ENCODE measurements at places on chromosomes 5 and 9.
A peak's percentile ranks its signal among the peaks of the same experiment; 100 is the strongest.

GRCh38 chr5:138625134-138625533 lies 49.9 kb upstream of the HSPA9 start:
- DNase-seq = no peak

- DNase-seq = no peak
Measured at GRCh38 chr9:93043122-93043521, 15.4 kb upstream of the SUSD3 start.

GRCh38 chr5:84149094-84149493 lies 235.6 kb downstream of the EDIL3 start:
- no peak for DNase-seq

GRCh38 chr9:124899845-124900244 lies 37.9 kb downstream of the ARPC5L start:
- DNase-seq = no peak

GRCh38 chr9:128727640-128728248 lies 3.8 kb upstream of the ZDHHC12 start:
- DNase-seq = no peak

- DNase-seq = no peak
Measured at GRCh38 chr5:57002959-57003485, 51.1 kb upstream of the MIER3 start.

- DNase-seq = no peak
Measured at GRCh38 chr9:37364751-37365360, 57.6 kb upstream of the GRHPR start.

DNA sequence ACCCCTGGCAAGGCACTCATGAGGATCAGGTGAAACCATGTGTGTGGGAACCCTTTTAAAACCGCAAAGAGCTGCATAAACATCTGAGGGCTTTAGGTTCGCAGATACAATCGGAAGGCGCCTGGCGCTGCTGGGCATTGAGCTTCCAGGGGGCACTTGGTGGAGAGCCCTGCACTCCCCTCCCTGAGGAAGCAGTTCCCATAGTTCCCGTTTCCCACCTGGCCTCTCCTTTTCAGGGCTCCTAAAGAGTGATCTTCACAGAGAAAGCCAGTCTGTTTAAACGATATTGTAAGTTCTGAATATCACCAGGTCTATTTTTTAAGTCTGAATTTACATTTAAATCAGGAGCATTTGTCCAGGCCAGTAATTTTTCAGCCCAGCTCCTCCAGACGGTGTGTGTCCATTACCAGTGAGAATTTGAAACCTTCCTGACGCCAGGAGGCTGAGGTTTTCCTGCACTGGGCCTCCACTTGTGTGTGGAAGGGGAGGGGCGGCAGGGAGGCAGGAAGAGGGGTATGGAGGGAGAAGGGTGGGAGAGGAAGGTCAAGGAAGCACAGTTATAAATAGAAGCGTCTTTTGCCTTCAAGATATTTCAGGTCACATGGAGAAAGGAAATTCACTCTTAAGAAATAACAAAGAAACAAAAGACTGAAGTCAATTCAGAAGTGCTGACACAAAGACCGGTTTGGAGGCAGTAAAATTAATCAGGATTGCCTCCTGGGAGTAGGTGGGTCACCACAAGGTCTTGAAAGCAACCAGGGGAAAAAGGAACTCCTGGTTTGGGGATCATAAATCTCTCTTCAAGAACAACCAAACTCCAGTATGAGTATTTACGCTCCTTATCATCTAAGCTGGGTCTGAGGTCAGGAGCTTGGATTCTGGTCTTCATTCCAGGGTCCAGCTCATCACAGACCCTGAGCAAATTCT lies 14.3 kb upstream of the MGAT1 start:
- no peak for DNase-seq

DNA sequence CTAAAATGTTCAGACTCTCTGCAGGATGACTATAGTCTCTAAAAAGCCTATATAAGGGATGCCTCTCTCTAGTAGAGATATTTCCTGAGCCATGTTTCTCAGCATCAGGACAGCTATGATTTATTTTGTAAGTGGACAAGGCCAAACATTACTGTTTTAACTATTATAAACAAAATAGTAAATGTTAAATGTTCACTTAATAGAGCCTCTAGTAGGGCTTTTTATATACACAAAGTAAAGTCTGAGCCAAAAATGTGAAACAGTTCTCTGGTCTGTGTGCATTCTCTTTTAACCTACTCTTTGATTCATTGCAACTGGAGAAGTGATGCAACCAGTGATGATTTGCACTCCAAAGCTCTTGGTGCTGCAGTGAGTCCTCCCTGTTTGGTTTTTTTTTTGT lies 220.5 kb downstream of the GDNF start:
- DNase-seq = no peak

- DNase-seq = no peak
Measured at GRCh38 chr9:20623021-20623747, 885 bp upstream of the MLLT3 start.

DNA sequence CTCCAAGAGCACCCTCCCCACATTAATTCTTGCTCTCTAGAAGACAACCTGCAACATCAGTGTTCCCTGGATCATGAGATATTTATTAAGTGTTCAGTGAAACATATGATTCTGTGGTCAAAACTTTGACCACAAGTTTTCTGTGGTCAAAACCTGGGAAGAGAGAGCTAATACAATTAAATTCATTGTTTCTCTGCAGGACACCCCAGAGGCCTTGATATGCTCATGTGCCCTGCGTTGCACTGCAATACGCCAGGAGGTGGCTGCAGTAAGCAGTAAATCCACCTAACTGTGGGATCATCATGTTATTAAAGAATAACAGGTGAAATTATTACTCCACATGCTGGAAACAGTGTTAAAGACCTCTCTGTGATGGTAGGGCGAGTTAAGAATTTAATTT lies 109.3 kb upstream of the SPDL1 start:
- no peak for DNase-seq

GRCh38 chr5:34484216-34484920 lies 171.8 kb upstream of the RAI14 start:
- DNase-seq = no peak

DNA sequence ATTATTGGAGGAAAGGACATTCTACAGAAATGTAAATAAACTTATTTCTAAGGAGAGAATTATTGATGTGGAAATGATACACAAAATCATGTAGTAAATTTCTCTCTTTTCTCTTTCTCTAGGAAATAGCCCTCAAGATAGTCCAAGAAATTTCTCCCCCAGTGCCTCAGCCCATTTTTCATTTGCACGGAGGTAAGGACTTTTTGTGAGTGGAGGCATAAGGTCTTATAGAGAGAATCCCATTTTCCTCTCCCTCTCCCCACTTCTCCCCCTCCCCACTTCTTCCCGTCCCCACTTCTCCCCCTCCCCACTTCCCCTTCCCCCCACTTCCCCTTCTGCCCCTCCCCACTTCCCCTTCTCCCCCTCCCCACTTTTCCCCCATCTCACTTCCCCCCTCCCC lies 106.6 kb downstream of the CD180 start:
- DNase-seq = no peak

DNA sequence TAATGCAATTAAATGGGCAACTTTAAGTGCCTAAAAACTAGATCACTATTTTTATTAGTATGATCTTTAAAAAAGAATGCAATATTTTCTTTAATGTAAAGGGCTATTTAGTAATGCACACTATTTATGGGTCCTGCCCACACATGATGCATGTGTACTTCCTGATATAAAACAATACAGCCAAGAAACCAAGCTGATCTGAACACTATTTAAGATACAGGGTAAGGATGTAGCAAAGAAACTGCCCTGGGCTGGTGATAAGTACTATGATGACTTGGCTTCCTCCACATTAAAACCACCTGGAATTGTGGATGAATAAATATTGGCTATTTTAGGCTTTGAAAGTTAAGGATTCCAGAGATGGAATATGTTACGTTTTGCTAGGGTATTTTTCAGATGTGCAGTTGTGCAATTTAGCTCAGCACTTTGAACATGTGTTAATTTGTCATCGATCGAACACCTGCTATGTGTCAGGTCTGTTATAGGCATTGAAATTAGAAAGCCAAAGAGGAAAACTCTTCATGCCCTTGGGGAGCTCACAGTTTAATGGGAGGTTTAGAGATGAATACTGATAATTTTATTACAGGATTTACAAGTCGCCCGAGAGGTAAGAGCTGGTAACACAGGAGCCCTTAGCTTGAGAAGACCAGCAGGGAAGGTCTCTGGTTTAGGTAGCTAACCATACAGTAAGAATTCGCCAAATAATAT lies 276.7 kb downstream of the PLK2 start:
- DNase-seq = no peak

GRCh38 chr9:95124582-95125367 lies 192.7 kb downstream of the FANCC start:
- no peak for DNase-seq

- DNase-seq = peak; percentile 4
Measured at GRCh38 chr5:122999947-123000563, 36.5 kb downstream of the PPIC start.

GRCh38 chr9:20490246-20490834 lies 132.0 kb downstream of the MLLT3 start:
- DNase-seq = no peak

GRCh38 chr9:78830301-78830700 lies 533.4 kb downstream of the PSAT1 start:
- no peak for DNase-seq

DNA sequence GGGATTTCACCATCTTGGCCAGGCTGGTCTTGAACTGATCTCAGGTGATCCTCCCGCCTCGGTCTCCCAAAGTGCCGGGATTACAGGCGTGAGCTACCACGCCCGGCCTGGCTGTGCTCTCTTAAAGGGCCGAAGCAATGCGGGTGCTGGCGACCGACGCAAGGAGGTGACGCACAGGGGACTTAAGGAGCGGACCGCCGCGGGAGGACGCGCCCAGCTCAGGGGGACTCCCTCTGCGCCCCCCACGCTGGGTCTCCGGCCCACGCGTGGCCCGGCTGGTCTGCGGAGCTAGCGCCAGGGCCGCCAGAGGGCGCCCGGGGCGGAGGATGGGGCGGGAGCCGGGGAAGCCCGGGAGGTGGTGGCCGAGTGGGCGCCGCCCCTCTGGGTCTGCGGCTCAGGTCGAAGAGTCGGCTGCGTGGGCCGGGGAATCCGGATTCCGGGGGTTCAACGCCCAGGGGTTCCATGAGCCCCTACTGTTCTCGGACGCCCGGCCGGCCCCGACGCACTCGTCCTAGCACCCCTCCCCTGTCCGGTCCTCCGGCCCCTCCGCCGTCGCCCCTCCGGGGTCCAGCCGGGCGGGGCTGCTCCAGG lies 502 bp upstream of the CERCAM start:
- peak; percentile 45 for DNase-seq

DNA sequence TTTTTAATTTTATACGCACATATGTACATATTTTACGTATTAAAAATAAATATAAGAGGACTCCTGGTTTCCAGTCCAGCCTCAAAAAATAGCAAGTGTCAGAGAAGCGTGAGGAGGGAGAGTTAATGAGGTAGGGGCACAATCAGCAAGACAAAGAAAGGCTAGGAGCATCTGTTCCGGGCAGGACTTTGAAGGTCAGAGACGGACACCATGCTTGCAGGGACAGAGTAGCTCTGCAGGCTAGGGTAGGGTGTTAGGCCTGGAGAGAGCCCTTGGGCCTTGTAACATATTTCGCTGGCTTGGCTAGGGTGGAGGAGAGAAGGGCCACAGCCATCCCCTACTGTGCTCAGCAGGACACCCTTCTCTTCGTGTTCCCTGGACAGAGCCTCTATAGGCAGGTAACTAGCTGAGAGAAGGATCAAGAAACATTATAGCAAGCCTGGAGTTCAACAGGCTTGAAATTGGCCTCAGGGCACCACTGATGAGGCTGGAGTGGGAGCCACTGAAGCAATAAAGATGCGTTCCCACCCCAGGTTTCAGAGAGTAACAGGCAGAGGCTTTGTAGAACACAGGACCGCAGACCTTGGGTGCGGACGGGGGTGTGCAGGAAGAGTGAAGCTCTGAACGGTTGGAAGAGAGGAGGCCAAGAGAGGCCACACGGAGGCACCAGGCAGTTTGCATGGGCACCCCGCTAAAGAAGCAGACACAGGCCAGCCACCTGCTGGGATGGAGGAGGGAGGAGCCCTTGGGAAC lies 9.7 kb upstream of the IPPK start:
- DNase-seq = no peak
